Pulmonary artery endothelial cell (primary cell): ENCODE measurements at places on chromosomes 11 and 22.

DNA sequence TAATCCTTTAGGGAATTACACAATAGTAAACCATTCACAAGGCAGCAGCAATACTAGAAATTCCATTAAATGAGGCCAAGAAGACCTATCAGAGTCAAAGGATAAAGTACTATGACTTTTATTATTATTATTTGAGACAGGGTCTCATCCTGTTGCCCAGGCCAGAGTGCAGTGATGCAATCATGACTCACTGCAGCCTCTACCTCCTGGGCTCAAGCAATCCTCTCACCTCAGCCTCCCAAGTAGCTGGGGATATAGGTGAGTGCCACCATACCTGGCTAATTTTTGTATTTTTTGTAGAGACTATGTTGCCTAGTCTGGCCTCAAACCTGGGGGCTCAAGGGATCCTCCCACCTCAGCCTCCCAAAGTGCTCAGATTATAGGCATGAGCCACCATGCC, 51.8 kb downstream of the TTC28 start:
- no peak for DNase-seq

GRCh38 chr11:130611791-130612251, 163.4 kb downstream of the ADAMTS15 start:
- no peak for DNase-seq

DNA sequence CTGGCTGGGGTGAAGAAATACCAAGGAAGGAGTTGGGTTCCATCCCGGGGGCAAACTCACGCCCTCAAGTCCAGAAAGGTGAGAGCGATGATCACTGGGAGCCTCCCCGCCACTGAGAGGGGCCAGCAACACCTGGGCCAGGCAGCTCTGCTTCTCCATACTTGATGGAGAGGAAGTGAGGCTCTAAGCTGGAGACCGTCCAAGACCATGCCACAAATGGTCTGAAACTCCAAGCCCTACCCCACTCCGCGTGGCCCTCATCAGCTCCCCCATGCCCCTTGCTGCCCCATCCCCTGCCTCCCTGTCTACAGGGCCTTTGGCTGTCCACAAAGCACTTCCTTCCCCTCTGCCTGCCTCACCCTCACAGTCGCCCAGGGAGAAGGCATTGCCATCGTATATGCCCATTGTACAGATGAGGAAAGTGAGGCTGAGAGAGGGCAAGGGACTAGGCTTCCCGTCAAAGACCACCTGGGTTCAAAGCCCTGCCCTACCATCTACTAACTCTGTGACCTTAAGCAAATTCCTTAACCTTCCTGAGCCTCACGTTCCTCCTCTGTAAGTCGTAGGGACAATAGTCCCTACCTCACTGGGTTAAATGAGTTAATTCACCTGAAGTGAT, 4.4 kb upstream of the PDGFB start:
- DNase-seq: no peak

DNA sequence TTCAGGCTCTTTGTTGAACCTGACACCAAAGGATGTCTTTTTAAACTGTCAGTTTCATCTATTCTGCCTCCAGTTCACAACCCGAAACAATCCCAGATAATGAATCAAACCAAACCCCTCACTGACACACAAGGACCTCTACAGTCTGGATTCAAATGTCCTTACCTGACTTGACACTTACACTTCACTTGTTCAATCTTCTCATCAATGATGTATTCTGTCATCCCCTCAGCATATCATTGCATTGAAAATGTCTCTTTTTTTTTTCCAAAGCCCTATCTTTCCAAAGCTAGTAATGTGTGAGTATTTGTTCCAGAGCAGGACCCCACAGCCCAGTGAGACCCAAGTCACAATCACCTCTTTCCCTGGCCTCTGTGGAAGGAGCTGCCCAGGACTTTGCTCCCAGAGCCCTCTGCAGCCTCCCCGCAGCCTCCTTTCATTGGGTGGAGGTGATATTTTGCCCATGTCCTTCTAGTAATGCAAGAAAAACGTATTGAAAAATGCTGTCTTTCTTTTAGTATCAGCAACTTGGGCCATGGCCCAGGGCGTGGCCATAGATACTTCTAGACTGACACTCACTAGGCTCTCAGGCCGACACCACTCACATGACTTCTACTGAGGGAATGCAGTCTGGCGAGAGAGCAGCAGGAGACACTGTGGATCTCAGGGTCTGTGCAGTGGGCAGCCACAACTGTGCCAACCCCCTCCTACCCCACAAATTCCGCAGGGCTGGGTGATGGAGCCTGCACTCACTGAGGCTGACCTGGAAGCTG, 18.2 kb downstream of the RFPL3 start:
- no peak for DNase-seq

- no peak for DNase-seq
Measured at GRCh38 chr11:132876239-132876638, 656.1 kb downstream of the OPCML start.

DNA sequence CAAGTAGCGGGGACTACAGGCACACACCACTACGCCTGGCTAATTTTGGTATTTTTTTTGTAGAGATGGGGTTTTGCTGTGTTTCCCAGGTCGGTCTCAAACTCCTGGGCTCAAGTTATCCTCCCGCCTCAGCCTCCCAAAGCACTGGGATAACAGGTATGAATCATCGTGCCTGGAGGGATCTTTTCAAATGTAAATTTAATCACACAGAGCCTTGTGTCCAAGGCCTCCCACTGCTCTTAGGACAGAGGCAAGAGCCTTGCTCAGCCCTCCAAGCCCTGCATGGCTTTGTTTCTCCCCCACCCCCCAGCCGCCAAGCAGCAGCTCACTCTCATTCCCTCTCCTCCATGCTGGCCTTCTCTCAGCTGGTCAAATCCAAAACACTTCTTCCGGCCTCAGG, 75.3 kb upstream of the CREB3L1 start:
- no peak for DNase-seq

- DNase-seq: no peak
Measured at GRCh38 chr11:44747316-44747715, 20.6 kb downstream of the TSPAN18 start.

DNA sequence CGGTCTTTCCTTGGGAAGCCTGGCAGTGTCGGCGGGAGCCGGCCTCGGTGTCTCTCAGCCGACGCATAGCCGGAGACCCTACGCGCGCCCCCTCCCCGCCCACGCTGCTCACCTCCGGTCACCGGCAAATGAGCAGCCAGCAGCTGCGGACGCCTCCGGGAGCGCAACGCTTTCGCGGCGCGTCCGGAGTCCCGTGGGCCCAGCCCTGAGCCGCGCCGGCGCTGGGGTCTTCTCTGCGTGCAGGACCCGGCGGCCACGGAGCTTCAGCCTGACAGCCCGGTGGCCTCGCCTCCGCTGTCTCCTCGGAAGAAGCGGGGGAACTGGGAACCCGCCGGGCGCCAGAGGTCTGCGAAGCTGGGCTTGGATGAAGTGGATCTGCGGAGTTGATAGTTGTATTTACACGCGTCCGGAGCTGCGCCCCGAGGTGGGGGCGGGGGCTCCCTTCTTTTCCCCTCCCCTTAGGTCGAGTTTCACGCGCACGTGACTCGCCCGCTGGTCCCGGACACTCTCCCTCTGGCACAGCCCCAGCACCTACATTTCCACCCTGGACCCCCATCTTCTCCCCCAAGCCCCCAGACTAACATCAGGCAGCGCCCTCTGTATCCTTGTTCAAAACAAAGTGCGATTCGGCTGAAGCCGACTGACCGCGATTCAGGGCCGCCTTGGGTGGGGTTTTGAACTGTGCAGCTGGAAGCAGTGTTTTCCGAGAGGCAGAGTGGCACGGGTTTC, at the start of gene SLC43A1:
Gene SLC43A1 (minus strand): TSS at position 371 of the 729 bp plus-strand sequence. CDS start 1,591 bp downstream, outside the sequence.
- DNase-seq: no peak

- no peak for DNase-seq
Measured at GRCh38 chr11:33057284-33057683, 17.9 kb downstream of the TCP11L1 start.

DNA sequence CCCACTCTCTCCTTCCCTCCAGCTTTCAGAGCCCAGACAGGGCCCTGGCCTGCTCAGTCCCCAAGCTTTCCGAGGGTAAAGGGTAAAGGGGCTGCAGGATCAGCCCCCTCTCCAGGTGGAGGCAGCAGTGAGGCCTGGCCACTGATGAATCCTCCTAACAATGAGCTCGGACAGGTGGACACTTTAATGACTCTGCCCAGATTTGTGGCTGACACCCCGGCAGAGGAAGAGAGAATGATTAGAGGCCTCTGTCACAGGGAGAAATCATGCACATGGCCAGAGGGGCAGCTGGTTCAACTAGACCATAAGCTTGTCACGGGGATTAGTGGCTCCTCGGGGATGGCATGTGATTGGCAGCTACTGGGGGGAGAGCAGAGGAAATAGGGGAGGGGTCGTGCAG, 587.5 kb upstream of the B3GAT1 start:
- DNase-seq: no peak

DNA sequence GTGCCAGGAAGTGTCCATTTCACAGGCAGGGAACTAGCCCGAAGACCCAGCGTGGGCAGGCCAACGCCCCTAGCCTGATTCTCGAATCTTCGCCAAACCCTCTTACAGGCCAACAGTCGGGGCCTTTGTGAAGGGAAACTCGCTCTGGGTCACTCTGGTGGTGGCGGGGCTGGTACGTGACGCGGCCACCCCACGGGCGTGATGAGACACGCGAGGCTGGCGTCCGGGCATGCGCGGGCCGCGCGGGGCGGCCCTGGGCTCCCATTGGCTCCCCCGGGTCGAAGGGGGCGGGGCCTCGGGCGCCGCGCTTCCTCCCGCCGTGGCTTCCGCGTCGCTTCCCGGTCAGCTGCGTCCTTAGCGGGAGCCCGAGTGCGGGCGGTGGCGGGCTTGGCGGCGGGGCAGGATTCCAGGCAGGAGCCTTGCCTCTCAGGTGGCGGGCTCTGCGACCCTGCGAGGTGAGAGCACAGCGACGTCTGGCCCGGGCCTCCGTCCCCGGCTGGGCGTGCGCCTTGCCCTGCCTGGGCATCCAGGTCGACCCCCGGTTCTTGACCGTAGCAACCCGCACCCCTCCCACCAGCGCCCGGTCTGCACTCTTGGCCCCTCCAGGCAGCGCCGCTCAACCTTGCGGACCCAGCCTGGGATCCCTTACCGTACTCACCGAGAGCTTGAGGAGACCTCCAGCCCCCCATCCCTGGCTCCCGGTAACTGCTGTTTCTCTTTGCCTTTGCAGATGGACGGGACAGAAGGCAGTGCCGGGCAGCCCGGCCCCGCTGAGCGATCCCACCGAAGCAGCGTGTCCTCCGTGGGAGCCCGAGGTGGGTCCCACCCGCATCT, at the start of gene FRMD8:
Gene FRMD8 (plus strand): TSS at position 331 of the 834 bp plus-strand sequence. CDS start 400 bp downstream, at position 731.
- DNase-seq: no peak

DNA sequence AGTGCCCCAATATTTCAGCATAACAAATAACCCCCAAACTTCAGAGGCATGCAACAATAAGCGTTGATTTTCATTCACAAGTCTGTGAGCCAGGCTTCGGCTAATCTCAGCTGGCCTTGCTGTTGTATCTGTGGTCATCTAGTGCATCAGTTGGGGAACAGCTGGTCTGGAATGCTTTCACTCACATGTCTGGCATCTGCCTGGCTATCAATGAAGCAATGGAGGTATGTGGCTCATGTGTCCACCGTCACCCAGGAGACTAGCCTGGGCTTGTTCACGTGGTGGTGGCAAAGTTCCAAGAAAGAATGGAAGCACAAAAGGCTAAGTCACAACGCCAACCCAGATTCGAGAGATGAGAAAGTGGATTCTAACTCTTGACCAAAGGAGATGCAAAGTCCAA, 304.8 kb upstream of the ISX start:
- DNase-seq: no peak

DNA sequence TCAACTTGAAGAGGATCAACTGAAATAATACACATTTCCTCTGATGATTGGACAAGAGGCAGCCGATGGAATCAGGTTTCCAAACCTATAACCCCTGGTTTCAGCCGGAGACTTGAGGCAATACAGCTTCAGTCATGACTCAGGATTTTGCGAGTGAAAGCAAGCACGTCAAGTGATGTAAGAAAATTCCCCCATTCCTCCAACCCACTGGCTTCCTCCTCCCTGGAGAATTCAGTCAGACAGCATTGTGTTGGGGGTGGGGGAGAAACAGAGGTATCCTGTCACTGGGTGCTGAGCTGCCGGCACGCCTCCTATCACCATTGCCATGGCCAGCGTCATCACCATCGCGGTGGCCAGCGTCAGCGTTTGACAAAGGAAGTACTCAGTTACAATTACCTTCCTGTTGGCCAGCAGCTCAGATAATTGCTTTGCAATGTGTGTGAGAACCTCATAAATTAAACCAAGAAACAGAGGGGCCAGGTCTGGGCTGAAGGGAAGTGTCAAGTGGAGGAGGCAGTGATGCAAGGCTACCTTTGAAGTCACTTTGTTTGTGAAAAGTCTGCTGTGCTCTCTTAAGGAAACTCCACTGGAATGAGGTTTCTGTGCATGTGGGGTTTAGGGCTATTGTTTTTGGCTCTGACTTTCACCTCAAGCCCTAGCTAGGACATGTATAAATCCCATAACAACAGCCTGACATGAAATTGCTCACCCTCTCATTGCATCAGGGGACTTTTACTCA, 50.2 kb downstream of the LIF start:
- peak; percentile 87 for DNase-seq

DNA sequence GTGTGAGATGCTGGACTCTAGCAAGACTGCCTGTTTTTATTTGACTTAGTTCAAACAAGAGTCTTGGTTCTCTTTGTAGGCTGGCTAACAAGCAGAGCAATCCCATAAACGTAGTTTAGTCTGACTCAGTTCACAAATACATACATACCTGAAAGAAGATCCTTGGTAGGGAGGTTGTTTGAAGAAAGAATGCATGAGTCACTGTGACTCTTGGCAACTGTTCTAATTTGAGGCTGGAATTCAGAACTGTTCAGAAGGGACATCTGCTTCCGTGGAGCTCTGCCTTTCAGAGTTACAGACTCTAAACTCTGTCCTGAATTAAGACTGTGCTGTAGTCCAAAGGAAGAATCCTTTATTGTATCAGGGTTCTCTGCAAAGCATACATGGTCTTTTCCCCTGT, 32.2 kb downstream of the C2CD3 start:
- DNase-seq: peak; percentile 54

- DNase-seq: no peak
Measured at GRCh38 chr11:48000432-48000831, 20.1 kb downstream of the PTPRJ start.

DNA sequence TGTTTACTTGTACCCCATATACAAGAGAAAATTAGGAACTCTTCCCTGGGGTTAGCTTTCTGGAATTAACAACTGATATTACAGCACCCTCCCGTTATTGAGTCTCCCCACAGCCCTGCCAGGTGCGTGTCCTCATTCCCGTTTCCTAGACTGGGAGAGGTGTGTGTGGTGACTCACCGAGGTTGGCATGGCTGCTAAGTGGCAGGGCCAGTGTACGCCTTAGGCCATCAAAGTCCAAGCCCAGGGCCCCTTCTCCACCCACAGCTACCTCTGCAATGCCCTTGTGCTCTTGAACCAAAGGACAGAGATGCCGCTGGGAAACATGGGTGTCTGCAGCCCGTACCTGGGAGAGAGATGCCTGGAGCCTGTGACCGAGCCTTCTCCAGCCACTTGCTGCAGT, 12.3 kb downstream of the IFT27 start:
- DNase-seq: no peak

- DNase-seq: no peak
Measured at GRCh38 chr11:69504576-69505335, 23.3 kb downstream of the LINC01488 start.

- DNase-seq: no peak
Measured at GRCh38 chr11:80432057-80432456, 991.2 kb upstream of the TENM4 start.
